Neural progenitor cell (in vitro differentiated cells): ENCODE measurements at places on chromosomes 12 and 14. TPM values are rescaled to one million over a fixed set of nuclear protein-coding genes. Genes with fewer than 3 reads are reported as not detected.

- DNase-seq = no peak
Observed at GRCh38 chr14:75070383-75070782, 942 bp downstream of the ZC2HC1C start.

DNA sequence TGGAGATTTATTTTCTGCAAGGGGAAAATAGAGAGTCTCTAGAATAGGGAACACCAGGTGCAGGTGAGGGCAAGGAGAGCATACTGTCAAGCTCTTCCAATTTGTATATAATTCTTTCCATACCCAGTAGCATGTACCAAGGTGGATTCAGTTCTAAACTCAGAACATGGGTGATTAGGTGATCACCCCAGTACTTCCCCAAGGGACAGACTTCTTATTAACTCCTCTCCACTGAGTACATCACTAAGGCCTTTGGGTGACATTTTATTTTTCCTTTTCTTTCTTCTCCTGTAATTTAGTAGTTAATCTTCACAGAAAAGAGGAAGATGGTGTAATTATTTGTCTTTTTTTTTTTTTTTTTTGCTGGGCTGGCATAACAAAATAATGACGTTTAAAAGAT is 54.2 kb downstream of the DIP2B start:
- no peak for DNase-seq

- DNase-seq = no peak
Observed at GRCh38 chr12:23887055-23887835, 62.2 kb downstream of the SOX5 start.

DNA sequence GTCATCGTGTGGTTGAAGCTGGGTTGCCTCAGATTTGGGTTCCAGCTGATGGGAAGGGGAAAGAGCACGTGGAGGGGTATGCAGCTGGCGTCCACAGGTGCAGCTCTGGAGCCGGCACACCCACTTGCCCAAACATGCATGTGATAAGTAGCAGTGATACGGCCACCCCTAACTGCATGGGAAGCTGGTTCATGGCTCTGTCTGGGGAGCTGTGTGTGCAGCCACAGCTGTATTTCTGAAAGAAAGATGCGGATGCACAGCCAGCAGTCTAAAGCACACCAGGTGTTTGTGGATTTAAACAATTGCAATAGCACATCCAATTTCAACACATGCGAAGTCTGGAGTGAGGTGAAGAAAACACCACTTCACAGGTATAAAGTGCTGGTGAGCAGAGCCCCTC is 181.4 kb downstream of the EFCAB11 start:
- DNase-seq = no peak

GRCh38 chr14:76781648-76782051 is 20.4 kb downstream of the VASH1 start:
- no peak for DNase-seq

DNA sequence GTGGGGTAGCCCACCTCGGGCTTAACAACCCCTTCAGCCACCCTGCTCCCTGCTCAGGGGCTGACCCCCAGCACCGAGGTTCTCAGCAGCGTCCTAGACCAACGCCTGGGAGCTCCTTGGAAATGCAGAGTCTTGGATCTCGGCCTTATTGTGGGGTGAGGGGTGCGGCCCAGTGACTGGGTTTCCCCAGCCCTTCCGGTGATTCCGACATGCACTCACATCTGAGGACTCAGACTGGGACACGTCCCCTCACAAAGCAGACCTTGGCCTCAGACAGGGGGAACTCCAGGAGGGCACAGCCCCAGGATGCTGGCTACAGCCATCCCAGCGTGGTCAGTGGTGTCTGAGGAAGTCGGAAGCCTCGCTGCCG is 117.7 kb downstream of the RFLNA start:
- DNase-seq = no peak

GRCh38 chr14:85454226-85454813 is 75.6 kb upstream of the FLRT2 start:
- DNase-seq = no peak

GRCh38 chr12:67468549-67469245 is 179.8 kb upstream of the DYRK2 start:
- no peak for DNase-seq

GRCh38 chr14:96486705-96487104 is 15.5 kb upstream of the PAPOLA start:
- DNase-seq = no peak

DNA sequence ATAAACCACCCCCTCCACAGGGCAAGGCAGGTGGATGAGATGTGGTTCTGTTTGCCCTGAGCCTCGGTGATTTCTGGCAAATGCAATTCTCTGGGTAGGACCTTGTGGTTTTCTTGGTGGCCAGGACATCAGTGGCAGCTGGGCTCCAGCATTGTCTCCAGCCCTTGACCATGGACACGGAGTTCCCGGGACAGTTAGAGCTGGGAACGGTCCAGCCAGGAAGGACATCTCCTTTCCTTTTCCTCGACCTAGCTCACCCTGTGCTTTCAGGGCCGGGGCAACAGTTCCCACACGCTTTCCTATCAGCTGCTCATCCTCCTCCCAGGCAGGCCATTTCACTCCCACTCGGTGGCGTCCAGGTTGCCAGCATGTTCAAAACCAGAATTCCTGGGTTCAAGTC is 9.2 kb downstream of the SERPINA4 start:
- DNase-seq = no peak

DNA sequence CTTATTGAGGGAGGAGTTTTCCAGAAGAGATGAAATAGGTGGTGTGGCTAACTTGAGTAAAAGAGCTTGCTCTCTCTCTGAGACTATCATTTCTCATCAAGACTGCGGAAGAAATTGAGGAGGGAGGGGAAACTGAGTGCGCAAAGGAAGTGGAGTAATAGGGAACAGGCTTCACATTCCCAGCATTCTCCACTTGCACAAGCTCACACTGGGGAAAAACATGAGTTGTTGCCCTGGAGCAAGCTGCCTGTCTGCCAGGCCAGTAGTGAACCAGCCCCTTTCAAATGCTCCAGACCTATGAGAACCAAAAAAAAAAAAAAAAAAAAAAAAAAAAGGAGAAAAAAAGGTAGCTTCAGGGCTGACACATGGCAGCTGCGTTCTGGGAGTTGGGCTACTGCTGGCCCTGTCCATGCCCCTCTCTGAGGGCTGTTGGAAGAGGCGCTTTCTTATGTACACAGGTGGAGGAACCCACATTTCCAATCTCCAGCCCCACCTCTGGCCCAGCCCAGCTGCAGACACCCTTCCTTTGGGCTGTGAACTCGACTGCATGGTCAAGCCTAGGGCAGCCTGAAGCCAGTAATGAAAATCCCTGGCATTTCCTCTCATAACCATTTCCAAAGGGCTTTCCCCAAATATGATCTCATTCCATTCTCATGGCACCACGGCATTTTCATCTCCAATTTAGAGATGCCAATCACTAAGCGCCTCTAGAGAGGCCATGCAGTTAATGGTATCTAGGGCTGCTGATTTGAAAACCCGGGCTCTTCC is 32.5 kb upstream of the EMP1 start:
- DNase-seq = no peak

- DNase-seq = no peak
Observed at GRCh38 chr12:14043776-14044175, 62.4 kb upstream of the GRIN2B start.

GRCh38 chr14:24710403-24711112 is 76.6 kb upstream of the GZMB start:
- peak; percentile 68 for DNase-seq

GRCh38 chr12:53224061-53224896 is 7.7 kb downstream of the RARG start:
- peak; percentile 70 for DNase-seq

GRCh38 chr12:120972870-120973543 is 5.3 kb upstream of the HNF1A start:
- peak; percentile 76 for DNase-seq

DNA sequence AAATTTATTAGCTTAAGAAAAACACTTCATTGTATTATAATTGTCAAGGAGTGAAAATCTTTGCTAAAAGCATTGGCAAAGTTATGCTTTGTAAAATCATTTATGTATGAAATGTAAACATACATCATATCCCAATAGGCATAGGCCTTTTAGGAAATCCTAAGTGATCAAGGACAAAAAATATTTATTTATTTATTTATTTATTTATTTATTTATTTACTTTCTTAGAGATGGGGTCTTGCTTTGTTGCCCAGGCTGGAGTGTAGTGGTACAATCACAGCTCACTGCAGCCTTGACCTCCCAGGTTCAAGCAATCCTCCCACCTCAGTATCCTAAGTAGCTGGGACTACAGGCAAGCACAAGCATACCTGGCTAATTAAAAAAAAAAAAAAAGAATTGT is 32.0 kb upstream of the DLGAP5 start:
- DNase-seq = no peak

DNA sequence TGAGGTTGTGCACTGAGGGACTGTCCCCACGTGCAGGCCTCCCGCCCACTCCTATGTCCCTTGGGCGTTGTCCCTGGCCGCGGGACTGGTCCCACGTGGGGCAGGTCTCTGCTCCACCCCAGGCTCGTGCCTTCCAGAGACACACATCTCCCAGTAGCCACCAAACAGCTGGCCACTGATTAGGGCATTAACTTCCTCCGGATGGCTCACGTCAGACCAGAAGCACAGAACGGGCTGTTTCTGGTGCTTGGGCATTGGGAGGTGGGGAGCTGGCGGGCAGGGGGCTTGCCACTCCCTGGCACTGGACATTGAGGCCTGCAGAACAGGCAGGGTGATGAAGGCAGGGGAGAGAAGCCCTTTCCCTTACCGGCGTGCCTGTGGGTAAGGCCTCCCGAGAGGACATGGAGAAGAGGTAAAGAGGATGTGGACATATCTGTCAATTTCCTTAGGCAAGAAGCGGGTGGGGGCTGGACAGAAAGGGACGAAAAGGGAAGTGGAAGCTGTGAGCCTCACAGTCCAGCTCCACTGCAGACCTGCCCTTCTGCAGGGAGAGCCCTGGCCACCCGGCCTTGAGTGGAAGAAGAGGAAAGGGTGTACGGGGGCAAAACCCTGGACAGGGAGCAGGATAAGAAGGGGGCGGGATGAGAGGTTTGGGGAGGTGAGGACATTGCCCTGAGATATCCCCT is 101.2 kb downstream of the NINJ2 start:
- DNase-seq = no peak

GRCh38 chr12:72203764-72204335 is 68.3 kb upstream of the TRHDE start:
- DNase-seq = no peak

DNA sequence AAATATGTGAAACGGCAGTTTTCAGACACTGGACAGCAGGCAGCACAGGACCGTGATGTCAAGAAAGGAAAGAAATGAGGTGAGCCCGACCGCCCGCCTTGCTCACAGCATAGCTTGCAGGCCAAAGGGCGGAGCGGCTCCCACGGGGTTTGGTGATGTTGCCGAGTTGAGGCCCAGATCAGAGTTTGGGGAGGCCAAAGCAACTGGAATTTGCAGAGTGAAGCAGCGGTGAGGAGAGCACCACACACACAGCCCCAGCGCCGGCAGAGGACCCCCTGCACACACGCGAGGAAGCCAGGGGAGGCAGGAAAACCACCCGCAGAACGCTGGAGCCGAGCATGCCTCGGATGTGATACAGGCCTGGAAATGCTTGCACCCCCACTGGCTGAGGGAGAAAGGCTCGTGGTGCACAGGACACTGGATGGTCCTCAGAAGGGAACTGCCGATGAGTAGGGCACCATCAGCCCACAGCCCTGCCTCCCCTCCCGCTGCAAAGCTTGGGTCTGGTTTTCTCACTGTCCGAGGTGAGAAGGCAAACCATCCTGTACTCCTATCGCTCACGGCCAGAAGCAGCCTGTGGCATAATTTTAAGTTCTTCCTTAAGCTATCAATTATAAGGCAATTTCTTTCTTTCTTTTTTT is 25.7 kb upstream of the PLD4 start:
- DNase-seq = no peak

DNA sequence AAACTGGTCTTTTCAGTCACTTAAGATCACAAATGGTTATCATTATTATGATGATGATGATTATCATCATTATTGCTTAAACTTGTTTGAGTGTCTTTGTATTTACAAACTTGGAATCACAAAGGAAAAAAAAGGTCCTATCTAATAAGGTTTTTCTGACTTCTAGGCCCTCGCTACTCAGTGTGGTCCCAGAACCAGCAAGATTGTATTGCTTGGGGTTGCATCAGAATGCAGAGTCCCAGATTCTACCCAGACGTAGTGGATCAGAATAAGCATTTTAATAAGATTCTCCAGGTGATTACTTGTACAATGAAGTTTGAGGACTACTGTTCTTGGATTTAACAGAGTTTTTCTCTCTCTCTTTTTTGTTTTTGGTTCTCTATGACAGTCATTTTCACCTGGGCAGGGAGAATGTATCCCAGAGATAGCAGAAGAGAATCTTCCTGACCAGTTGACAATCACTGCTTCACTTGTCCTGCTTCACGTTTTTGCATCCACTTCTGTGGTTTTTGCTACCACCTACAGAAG is 29.3 kb upstream of the PPP1R12A start:
- no peak for DNase-seq

GRCh38 chr12:124279315-124279714 is 15.6 kb upstream of the RFLNA start:
- DNase-seq = no peak

LRTM2 gene
- 0.09 TPM in 1 of 2 replicates, not detected in the other for total RNA-seq

ARHGAP9 gene
- 0.62 TPM in 1 of 2 replicates, not detected in the other for total RNA-seq

SLC7A8 gene
- total RNA-seq = 56.5 and 83.7 TPM in 2 replicates

LRP1-AS gene
- not detected in 2 replicates for total RNA-seq

GLS2 gene
- 2.3 and 2.9 TPM in 2 replicates for total RNA-seq

SLCO1B1 gene
- not detected in 2 replicates for total RNA-seq

RNFT2 gene
- total RNA-seq = 26.9 and 30.8 TPM in 2 replicates

ALDH2 gene
- 60.0 and 107 TPM in 2 replicates for total RNA-seq

TIGAR gene
- total RNA-seq = 7.1 and 18.1 TPM in 2 replicates

SYNDIG1L gene
- total RNA-seq = 0.40 TPM in 1 of 2 replicates, not detected in the other

CCDC38 gene
- total RNA-seq = 0.12 and 0.13 TPM in 2 replicates

GARIN6 gene
- not detected in 2 replicates for total RNA-seq

STON2 gene
- total RNA-seq = 25.0 and 31.1 TPM in 2 replicates
